ENCODE measurements at places on chromosomes 3 and 15.

- no peak for DNase-seq
These were observed 1261.6 kb upstream of the GBE1 start for GRCh38 chr3:83023086-83023485.

DNA sequence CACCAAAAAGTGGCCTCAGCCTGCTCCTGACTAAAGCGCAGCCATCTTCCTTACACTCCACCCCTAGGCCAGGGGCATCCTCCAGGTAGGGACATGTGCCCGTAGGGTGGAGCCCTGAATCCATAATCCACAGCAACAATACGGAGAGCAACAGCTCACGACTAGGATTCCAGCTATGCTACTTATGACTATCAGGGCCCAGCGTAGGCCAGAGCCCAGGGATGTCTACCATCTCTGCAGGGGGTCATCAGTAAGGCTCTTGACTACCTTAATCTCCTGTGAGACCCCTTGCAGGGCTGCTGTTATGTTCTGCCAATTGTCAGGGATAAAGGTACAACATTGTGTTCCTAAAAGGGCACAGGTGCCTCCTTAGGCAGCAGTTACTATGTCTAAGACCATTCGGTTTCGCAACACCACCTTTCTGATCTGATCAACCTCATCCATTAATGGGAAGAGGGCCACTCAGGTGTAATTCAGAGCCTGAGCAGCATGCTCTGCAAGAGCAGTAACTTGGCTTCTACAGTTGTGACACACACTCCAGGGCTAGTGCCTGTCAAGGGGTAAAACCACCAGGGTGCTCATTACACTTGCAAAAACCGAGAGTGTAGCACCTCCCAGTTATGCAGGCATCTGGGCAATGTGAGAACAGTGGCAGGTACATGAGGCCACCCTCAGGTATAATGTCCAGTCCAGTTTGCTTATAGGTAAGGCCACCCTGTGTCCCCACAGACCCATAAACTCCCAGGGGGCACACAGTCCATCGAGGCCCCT, 11.0 kb downstream of the CCRL2 start:
- no peak for DNase-seq

- DNase-seq = no peak
These were observed 106.6 kb downstream of the FBXL22 start for GRCh38 chr15:63703641-63704240.

- DNase-seq = no peak
These were observed 43.6 kb downstream of the RBPMS2 start for GRCh38 chr15:64731805-64732151.

DNA sequence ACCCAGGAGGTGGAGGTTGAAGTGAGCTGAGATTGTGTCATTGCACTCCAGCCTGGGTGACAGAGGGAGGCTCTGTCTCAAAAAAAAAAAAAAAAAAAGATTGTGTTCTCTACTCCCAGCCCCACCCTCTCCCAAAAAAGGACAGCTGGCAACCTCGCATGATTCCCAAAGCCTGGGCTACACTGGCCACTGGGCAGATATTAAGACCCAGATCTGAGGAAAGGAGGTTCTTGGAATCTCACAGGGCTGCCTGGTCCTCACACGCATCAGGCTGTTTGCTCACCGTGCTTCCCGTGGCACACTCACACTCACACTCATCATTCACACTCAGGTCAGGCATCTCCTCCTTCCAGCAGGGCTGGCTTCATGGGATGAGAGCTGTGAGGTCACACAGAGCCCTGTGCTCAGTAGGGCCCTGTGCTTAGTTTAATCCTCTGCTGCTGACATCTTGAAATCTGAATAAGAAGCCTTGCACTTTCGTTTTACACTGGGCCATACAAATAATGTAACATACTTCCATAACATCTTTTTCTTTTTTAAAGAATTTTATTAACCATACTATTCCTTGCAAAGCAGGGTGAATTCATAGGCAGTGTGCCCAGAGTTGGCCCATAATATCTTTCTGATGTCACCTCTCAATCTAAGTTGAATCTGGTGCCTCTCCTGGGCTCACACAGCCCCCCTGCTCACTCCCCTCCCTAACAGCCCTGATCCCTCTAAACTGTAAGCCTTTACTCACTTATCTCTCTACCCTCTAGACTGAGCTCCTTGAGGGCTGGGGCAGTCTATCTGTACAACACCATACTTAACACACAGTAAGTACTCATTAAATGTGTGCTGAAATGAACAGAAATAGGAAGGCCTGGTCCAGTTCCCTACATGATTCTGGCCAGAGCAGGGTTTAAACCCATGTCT, 50.2 kb upstream of the C15orf39 start:
- no peak for DNase-seq

GRCh38 chr3:27713078-27713423, 9.1 kb downstream of the EOMES start:
- no peak for DNase-seq

- DNase-seq = peak; percentile 48
These were observed 41.6 kb downstream of the PIK3CA start for GRCh38 chr3:179189759-179190158.

DNA sequence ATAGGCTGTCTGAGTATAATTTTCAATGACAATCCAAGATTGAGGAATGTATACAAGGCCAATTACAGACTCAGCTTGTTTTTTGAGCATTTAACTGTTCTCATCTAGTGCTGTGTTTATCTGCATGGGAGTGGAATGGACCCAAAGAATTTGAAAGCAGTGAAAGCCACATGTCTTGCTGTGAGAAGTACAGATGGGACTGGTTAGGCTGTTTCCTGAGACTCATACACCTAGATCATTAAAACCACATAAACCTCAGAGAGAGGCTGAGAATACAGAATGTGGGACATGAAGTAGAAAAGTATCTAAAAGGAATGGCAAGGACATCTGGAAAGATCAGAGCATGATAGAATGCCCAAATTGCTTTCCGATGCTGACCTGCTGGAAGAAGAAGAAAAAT, 224.6 kb downstream of the NLGN1 start:
- no peak for DNase-seq

DNA sequence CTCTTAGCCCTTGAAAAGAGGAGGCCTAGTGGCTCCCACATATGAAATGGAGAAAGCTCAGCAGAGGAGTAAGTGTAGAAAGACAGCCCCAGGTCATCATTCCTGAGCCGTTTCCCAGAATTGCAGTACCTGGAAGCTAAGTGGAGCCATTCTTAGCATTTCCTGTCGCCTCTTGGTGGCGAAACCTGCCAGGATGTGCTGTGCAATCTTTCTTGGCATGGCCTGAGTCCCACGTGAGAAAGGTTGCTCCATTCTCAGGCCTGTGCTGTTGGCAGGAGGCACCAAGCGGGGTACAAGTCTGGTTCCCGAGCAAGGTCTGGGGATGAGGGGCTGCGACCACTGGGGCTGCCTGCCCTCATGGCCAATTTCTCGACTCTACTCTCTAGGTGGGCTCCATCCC, 207.2 kb upstream of the TPM1 start:
- no peak for DNase-seq

GRCh38 chr3:168467115-168467714, 371.5 kb upstream of the GOLIM4 start:
- DNase-seq = peak; percentile 50

- DNase-seq = no peak
These were observed 749 bp downstream of the SRGAP3 start for GRCh38 chr3:9248522-9249271.

GRCh38 chr3:128994581-128995546, 988 bp upstream of the CFAP92 start:
- no peak for DNase-seq

DNA sequence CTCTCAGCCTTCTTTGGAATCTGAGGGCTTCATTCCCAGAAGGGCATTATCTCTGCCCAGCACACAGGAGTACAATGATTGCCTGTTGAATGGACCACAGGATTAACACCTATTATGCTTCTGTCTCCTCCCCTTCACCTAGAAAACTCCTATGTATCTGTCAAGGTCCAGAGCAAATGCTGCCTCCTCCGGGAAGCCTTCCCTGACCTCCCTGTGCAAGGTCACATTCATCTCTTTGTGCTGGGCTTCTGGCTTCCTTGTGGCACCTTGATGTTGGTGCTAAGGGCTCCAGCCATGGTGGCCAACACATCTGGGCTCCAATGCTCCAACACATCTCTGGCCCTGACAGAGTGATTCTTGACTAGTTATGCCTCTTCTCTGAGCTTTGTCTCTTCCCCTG, 49.9 kb upstream of the ATP2B2 start:
- no peak for DNase-seq

- no peak for DNase-seq
These were observed 392.8 kb upstream of the WNT5A start for GRCh38 chr3:55879901-55880331.

GRCh38 chr3:21405671-21406667, 345.0 kb downstream of the ZNF385D start:
- DNase-seq = no peak

- no peak for DNase-seq
These were observed 47.0 kb downstream of the LRIG1 start for GRCh38 chr3:66453651-66454463.

- DNase-seq = peak; percentile 53
These were observed 36.9 kb downstream of the THRB start for GRCh38 chr3:24457719-24458118.

GRCh38 chr3:144762091-144762490, 790.5 kb downstream of the DIPK2A start:
- no peak for DNase-seq

DNA sequence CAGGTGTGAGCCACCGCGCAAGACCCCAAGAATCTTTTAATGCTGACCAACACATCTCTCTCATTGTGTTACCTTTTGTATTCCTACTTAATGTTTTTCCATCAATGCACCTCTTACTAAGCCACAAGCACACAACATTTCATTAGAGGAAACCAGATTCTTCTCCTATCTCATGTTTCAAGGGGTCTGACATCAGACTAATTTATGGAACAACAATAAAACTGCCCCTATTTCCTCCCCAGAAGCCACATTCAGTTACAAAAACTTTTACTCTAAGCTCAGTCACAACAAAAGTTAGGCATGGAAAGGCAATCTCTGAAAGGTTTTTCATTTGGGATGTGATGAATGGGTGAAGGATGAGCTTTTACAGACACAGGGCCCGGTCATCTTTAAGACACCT, 251.8 kb downstream of the MAGI1 start:
- no peak for DNase-seq

DNA sequence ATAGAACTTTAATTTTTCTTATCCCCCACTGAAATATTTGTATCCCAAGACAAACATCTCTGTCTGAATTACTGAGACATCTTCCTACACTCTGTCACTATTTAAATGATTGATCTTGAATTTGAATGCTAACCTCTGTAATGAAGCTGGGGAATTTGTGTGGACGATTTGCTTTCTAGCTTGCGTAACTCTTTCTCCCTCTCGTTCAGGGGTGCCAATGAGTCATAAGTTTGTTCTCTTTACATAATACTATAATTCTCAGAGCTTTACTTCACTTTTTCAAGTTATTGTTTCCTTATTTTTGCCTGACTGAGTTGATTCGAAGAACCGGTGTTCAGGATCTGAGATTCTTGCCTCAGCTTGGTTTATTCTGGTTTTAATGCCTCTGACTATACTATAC, 783.3 kb upstream of the CADM2 start:
- DNase-seq = no peak

DNA sequence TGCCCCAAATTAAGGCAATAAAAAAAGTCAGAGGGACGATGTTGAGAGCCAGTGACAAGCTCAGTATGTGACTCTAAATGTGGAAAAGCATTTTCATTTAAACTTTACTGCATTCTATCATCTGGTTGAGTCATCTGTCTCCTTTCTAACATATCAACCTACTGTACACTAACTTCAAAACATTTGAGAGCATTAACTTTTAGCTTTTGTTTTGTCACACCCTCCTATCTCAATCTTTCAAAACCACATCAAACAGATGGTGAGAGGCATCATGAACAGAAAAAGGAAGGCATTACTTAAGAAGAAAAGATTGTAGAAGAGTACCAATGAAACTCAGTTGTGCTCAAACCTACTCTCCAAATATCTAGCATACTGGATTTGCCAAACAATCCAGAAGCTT, 4.8 kb downstream of the LRRC58 start:
- no peak for DNase-seq

- DNase-seq = peak; percentile 40
These were observed 84.7 kb downstream of the MRPL46 start for GRCh38 chr15:88382482-88382983.

- no peak for DNase-seq
These were observed 83.7 kb upstream of the ARHGEF3 start for GRCh38 chr3:56885453-56885852.

DNA sequence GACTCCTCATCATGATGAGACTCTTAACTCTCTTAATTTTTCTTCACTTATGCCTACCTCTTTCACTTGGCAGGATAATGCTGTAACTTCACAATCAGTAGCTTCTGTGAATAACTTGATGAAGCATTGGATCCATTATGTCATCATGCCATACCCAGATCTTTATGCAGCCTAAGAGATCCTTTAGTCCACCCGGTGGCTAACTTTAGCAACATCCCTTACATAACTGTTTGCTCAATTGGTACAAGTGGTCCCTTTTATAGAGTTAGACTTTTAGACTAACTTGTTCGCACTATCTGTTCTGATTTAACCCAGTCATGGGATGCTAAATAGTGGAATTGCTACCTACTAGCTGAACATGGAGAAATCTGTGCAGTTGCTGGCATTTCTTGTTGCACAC, 184.5 kb downstream of the USP13 start:
- no peak for DNase-seq

GRCh38 chr3:168295027-168295426, 199.3 kb upstream of the GOLIM4 start:
- DNase-seq = no peak

DNA sequence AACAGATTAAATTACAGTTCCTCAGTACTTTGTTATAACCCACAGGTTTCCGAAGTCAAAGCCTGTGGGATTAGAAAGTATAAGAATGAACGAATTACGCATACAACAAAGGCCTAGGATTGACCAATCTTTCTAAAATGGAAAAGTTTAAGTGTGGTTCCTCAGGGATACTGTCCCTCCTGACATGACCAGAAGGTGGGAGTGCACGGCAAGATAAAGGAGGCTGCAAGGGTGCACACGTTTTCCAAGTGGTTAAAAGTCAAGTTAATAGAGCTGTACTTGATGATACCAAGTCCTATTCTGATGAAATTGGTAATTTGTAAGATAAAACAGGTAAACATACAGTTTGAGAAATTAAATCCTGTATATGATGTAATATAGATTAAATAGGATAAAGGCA, 96.2 kb downstream of the ALDH1A2 start:
- no peak for DNase-seq

DNA sequence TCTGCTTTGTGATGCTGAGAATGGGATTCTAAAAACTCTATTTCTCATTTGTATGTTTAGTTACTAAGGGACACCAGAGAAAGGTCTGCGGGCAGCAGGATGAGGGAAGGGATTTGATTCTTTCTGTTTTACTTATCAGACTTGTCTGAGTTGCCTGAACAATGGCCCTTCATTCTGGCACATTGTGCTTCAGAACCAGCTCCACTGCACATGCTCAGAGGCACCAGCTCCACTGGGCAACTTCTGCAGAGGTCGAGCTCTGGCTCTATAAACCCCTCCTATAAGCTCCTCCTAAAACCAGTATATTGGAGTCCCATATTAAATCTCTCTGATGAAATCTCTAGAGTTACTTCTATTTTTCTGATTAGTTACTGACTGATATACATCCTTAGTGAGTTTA, 453.2 kb upstream of the CDIN1 start:
- no peak for DNase-seq

Data from hepatocyte (in vitro differentiated cells).